ENCODE measurements at places on chromosomes 6 and 20. TPM values are rescaled to one million over a fixed set of nuclear protein-coding genes. Genes with fewer than 3 reads are reported as not detected.

DNA sequence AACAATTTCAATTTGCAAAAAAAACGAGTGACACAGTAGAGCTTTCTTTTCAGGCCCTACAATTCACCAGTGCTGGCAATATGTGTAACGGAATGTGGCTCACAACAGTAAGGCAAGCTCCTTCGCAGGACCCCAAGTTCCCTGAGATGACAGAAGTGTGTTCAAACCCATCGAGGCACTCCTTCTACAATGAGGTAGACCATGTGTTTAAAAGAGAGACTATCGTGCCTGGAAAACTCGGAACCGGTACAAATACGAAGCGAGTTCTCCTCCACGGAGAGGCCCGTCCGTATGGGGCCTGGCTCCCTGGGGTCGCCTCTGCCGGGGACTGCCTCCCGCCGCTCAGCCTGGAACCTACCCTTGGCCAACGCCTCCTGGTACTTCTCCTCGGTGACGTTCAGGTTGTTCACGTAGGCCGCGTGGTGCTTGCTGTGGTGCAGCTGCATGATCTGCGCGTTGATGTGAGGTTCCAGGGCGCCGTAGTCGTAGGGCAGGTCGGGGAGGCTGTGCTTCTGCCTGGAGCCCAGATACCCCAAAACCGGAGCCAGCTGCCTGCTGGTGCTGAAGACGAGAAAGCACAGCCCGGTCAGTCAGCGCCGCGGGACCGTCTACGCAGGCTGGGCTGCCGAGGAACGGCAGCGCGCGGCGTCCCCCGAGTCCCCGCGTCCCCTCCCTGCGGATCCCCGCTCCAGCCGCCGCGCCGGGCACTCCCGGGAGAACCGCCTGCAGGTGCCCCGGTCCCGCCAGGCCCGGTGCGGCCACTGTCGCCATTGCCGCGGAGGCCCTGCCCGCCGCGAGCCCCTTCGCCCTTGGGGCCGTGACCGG lies 526 bp downstream of the SOD2 start:
- DNase-seq, result peak; percentile 78

GRCh38 chr6:148423133-148423532 lies 80.5 kb downstream of the SASH1 start:
- DNase-seq, result no peak

GRCh38 chr20:59064214-59064722 lies 21.7 kb upstream of the PRELID3B start:
- no peak for DNase-seq

DNA sequence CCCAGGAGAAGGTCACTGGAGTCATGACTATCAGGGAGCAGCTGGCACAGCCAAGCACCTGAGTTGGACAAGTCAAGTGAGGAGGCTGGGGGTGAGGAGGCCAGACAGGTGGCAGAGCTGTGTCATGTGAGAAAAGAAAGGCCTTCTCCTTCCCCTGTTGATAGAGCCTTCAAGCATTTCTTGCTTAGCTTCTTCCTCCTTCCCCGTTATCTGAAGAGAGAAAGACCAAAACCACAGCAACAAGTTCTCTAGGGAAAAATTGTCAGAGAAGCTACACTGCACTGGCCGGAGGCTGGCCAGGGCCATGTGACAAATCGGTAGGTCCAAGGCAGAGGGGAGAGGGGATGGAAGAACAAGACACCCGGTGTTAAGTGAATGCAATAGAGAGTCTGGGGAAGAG lies 202.1 kb upstream of the PRDM1 start:
- DNase-seq, result no peak

GRCh38 chr6:15243910-15244619 lies 1.8 kb upstream of the JARID2 start:
- no peak for DNase-seq

- DNase-seq, result no peak
These were observed 18.9 kb downstream of the NEDD9 start for GRCh38 chr6:11213422-11214021.

DNA sequence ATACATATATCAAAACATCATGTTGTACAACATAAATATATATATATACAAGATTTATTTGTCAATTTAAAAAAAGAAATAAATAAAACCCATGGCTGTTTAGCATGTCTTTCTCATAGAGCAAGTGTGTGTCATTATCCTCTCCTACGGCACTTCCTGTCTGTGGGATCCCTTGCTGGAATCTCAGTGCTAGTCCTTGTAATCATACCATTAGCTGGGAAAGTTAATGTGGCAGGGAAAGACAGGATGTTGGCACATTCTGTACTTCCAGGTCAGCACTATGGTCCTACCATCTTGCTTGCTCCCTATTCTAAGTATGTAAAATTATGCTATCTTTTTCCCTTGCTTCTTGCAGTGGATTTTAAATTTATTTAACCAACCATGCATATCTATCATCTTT lies 9.5 kb upstream of the SLC17A3 start:
- DNase-seq, result no peak

DNA sequence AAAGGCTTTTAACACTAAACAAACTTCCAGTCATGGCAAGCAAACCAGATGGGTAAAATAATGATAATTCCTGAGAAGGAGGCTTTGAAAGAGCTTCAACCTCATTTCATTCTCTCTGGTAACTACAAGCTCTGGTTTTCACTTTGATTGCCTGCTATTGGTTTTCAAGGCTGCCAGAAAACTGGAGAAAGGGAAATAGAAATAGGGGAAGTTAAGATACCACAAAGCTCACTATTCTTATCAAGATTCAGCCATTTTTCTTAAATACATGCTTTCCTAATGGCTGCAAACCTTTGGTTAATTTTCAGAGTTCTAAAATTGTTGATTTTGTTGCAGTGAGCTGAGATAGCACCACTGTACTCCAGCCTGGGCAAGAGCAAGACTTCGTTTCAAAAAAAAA lies 42.5 kb upstream of the NELFCD start:
- DNase-seq, result no peak

DNA sequence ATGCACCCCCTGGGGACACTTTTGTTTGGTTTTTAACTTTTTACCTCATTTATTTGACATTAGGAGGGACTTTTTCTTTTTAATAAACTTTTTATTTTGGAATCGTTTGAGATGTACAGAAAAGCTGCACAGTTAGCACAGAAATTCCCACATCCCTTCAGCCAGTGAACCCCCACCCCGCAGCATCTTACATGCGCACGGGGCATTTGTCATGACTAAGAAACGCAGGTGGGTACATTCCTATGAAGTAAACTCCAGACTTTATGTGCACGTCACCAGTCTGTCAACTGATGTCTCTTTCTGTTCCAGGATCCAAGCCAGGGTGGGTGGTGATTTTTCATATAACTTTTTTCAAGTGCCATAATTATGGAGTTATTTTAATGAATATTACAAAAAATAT lies 4.9 kb upstream of the ZNF831 start:
- no peak for DNase-seq

GRCh38 chr6:45488889-45489288 lies 111.2 kb upstream of the SUPT3H start:
- no peak for DNase-seq

- DNase-seq, result no peak
These were observed 18.8 kb upstream of the TBC1D20 start for GRCh38 chr20:481167-481566.

DNA sequence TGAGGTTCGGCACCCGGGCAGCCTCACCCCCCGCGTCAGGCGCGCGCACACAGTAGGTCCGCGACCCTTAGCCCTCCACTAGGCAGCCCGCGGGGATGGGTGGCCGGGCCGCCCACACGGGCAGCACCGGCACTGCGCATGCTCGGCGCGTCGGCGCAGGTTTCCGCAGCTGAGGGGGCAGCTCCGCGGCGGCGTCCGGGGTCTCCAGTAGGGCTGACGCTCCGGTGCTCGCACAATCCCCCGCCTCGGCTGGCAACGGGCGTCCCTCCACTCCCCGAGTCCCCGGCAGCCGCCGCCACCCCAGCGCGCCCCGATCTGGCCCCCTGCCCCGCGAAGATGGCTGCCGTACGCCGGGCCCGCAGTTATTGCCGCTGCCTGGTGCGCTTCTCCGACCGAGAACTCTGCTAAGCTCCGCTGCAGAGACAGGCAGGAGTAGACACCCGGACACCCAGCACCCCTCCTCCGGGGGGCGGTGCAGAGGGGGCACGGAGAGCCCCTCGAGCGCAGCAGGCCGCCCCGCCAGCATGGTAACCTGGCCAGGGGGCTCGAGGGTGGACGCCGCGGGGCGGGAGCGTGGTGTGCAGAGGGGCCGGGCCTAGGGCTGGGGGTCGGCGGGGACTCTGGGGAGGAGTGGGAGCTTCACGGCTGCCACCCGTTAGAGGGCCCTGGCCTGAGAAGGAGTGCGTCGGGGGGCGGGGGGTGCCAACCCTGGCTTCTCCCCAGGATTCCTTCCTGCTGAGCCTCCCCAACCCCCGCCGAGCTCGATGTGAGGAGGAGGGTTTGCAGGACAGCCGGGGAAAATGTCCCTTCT lies at the start of gene FBXO9:
TSS of gene FBXO9 (plus strand) at position 139 of the 811 bp plus-strand sequence. CDS start at position 525, 386 bp downstream.
- DNase-seq, result peak; percentile 74

- DNase-seq, result peak; percentile 80
These were observed 93.5 kb downstream of the CEBPB start for GRCh38 chr20:50283922-50284810.

- peak; percentile 74 for DNase-seq
These were observed 59.5 kb upstream of the BMP2 start for GRCh38 chr20:6708010-6708409.

DNA sequence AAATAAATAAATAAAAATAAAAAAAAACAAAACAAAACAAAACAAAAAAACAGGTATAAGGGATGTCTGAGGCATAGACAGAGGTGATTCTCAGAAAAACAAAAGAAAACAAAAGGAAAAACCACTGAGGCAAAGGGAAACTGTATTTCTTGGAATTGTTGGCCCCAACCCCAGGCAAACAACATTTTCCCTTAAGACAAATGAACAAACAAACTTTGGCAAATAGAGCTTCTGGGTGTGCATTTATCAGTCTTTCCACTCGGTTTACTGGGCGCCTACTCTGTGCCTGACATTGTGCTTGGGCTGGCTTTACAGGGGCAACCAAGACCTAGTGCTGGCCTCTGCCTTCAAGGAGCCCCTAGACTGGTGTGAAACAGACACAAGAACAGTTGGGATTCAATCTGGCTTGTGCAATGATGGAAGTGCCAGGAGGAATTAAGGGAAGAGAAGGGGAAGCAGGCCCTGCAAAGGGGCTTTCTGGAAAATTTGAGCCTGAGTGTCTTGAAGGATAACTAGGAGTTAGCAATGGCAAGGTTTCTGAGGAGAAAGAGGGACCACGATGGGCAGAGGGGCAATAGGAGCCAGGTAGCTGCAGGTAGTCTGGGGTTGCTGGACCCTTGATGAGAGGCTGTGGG lies 33.8 kb upstream of the IER3 start:
- DNase-seq, result no peak

GRCh38 chr20:10648651-10649050 lies 25.1 kb downstream of the JAG1 start:
- DNase-seq, result no peak

- DNase-seq, result no peak
These were observed 28.6 kb upstream of the SIM1 start for GRCh38 chr6:100493206-100493888.

- no peak for DNase-seq
These were observed 91.5 kb upstream of the GCM1 start for GRCh38 chr6:53240139-53240538.

- no peak for DNase-seq
These were observed 26.1 kb upstream of the SH3BGRL2 start for GRCh38 chr6:79605061-79605460.

GRCh38 chr6:27407153-27407814 lies 18.7 kb downstream of the ZNF391 start:
- no peak for DNase-seq

DNA sequence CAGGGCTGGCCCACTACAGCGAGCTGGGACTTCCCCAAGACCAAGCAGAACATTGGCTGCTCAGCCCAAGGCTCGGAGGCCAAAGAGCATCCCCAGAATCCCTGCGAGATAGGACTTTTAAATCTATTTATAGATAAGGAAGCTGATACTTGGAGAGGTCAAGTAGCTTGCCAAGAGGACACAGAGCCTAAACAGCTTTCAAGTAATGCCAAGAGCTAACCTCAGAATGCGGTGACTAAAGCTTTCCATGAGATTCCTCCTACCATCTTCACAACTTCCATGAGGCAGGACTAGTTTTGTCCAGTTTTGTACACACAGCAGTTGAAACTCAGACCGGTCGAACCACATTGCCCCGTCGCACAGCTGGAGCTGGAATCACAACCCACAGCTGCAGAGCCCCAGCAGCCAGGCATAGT lies 168.1 kb upstream of the TOP1 start:
- no peak for DNase-seq

- DNase-seq, result no peak
These were observed 28.1 kb downstream of the NCOA6 start for GRCh38 chr20:34797012-34797995.

The ANKS1A gene
- total RNA-seq, result 33.3 TPM

The MYMX gene
- total RNA-seq, result 0.39 TPM

The DEFB115 gene
- total RNA-seq, result not detected

The IRAK1BP1 gene
- 3.4 TPM for total RNA-seq

The CST2 gene
- total RNA-seq, result not detected

The SLC17A1 gene
- total RNA-seq, result not detected

The HLA-DOB gene
- total RNA-seq, result 0.87 TPM

The SLC17A9 gene
- total RNA-seq, result 4.8 TPM

The TUBB2B gene
- total RNA-seq, result 18.5 TPM

The SRSF12 gene
- total RNA-seq, result 0.51 TPM

All from mucosa of descending colon (tissue), 3 donors.